ENCODE measurements at places on chromosomes 13 and 19.

GRCh38 chr19:42846597-42846996 is 32.9 kb downstream of the PSG1 start:
- no peak for DNase-seq

DNA sequence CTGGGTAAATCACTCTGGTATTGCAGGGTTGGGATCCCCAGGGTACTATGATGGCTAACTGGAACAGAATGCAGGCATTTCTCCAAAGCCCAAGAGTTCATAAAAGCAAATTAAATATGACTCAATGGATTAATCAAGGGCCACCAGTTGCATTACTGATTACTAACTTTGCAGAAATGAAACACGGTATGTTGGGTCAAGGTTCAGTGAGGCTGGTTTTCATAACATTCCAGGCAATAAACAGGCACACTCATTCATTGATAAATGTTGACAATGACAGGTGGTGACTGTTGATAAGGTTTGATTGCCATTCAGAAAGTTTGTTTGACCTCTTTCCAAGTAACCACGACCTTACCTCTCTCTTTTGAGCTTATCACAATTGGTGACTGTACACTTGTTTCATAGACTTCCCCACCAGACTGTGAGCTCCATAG is 506 bp upstream of the AP1M1 start:
- DNase-seq = no peak

GRCh38 chr19:3506384-3507340 is 551 bp downstream of the FZR1 start:
- DNase-seq = no peak

DNA sequence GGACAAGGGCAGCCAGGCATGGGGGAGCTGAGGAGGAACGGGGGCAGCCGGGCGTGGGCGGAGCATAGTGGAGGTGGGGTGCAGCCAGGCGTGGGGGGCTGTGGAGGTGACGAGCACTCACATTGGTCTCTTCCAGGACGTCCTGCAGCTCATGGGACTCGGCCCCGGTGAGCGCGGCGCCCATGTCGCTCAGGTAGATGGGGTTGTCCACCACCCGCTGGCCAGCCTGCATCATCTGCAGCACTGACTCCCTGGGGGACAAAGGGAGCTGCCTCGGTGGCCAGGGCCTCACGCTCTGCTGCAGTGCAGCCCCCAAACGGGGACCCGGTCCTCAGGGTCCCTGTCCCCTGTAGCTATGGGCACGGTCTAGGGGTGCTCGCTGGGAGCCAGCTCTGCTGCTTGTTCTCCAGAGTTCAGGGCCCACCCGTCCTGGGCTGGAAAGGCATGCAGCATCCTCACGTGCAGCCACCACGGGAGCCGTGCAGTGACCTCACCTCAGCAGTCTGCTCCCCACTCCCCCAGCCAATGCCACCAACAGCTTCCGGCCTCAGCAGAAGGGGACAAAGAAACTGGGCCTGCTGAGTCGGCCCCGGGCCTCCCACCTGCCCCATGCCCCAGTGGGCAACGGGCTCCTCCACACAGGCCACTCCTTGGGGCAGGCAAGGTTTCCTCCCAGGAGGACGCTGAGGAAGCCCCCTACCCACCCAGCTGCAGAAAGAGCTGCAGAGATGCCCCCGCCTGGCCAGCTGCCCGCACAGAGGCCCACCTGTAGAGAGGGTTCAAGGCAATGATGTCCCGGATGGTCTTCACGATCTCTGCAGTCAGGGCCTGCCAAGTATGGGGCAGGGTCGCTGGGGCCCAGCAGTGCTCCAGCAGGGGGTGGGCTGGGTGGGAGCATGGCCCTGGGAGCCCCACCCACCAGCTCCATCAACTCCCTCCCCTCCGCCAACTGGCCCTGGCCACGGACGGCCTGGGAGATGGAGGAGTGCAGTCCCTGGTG is 12.1 kb downstream of the LONP1 start:
- DNase-seq = no peak

GRCh38 chr19:47309608-47310007 is at the start of gene C5AR1:
C5AR1 (plus strand) TSS chr19:47309861; CDS start chr19:47309896, 35 bp downstream.
- DNase-seq = no peak

- no peak for DNase-seq
Measured at GRCh38 chr13:113849546-113849945, 14.3 kb downstream of the GAS6 start.

- DNase-seq = no peak
Measured at GRCh38 chr19:43723588-43723987, 7.7 kb downstream of the IRGC start.

DNA sequence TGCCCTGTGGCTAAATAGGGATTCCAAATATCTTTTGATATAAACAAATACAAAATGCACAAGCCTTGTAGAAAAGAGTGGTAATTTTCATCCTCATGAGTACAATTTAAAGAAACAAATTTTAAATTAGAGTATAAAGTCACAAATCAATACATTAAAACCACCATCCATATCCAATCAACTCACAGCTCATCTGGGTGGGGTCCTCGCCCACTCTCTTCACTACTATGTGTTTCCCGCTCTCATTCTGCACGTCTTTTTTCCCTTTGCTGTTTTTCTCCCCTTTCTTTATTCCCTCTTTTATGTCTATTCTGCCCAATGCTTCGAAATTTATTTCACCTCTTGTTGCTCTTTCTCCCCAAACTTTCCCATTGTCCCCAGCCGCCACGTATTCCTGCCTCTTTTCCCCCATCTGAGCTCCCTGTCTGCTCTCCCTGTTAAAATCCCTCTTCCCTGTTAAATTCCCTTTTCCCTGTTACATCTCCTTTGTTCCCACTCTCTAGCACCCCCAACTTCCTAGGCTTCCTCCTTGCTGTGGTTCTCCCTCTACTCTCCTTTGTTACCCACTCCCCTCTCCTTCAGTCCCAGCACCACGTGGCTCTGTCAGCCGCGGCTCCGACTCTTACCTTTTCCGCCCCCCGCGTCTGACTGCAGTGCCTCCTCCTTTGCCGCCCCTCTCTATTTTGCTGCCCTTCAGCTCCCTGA is 1.3 kb downstream of the ZNF616 start:
- no peak for DNase-seq

DNA sequence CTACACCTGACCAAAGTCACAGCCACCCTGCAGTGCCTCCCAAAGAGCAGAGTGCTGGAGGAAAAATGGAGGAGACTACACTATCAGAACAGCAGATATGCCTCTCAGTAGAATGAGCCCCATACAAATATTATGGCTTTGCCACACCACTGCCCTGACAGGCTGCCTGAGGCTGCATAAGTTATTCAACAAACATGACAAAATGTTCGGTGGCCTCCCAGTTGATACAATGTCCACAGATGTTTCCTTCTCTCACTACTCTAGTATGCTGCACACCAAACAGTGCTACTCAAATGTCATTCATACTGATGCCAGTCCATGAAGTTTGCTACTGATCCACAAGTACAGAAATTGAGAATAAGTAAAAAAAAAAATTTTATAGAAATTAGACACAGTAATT is 41.0 kb downstream of the N4BP2L2 start:
- no peak for DNase-seq

DNA sequence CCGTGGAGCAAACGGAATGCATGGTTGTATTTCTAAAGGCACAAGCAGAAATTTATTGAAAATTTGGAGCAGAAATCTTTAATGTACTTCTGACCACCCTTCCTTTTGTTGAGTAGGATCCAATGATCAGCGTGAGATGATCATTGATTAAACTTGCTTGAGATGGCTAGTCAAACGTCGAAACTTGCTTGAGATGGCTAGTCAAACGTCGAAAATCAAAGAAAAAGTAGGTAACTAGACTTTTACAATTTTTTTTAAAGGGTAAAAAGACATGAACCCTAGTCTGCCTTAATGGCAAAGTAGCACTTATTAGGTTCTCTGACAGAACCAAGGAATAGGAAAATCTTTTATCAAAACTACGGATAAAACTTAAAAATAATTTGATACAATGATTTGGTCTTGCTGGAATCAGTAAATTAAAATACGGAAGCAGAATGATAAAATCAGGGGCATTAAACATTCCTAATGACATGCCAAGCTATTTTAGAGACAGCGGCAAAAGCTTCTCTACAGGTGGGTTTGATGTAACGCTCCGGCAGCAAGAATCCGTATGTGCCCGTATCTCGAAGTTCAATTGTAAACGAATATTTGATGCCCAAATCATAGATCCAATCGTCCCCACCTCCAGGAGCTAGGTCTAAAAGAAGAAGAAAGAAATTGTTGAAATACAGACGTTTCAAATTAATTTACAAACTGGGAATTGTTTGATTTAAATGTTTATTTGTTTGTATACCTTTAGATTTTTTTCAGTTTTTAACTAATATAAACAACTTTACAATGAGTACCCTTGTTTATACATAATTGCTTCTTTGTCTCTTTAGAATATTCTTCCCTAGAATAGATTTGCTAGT is 841 bp upstream of the ZC3H13 start:
- no peak for DNase-seq

GRCh38 chr19:54451997-54452396 is 3.0 kb downstream of the LENG8 start:
- no peak for DNase-seq

GRCh38 chr13:65188721-65189120 is 2041.4 kb downstream of the PCDH9 start:
- DNase-seq = no peak

DNA sequence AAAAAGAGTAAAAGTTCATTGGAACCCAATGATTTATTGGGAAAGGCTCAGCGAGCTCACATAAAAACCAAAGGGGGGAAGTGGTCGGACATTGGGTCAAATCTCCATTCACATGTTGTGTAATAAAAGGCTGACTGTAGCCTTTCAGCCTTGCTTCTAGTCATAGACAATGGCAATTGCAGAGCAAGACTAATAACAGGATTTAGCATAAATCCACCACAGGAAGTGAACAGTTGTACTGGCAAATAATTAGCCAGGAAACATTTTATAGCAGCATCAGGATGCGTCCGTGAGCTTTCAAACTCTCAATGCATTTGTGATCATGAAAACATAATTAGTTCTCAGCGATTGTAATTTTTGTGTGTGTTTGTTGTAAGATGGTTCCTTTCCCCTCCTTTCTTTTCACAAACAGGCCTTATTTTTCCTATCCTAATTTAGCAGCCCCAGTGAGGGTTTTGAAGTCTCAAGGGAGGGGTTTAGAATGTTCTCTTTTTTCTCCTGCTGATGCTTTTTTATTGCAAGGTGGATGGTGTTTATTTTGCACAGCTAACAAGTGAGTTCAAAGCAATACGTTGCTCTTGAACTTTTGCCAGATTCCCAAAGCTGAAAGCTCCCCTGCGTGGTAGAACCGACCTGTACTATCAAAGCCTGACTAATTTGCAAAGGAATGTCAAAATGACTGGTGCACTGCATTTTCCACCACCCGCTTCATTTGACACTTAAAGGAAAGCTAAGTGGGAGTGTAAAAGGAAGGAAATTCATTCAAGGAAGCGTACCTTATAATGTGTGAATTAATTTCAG is 105.6 kb downstream of the SPRY2 start:
- no peak for DNase-seq

DNA sequence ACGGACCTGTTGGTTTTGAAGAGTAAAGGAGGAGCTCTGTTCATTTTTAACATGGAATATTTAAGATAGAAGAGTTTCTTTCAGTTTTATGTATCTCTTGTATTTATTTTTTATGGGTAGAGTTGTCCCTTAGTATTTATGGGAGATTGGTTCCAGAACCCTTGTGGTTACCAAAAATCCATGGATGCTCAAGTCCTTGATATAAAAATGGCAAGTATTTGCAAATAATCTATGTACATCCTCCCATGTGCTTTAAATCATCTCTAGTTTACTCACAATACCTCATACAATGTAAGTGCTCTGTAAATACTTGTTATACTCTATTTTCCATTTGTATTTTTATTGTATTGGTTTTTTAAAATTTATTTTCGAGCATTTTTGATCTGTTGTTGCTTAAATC is 63.1 kb downstream of the TM9SF2 start:
- no peak for DNase-seq

DNA sequence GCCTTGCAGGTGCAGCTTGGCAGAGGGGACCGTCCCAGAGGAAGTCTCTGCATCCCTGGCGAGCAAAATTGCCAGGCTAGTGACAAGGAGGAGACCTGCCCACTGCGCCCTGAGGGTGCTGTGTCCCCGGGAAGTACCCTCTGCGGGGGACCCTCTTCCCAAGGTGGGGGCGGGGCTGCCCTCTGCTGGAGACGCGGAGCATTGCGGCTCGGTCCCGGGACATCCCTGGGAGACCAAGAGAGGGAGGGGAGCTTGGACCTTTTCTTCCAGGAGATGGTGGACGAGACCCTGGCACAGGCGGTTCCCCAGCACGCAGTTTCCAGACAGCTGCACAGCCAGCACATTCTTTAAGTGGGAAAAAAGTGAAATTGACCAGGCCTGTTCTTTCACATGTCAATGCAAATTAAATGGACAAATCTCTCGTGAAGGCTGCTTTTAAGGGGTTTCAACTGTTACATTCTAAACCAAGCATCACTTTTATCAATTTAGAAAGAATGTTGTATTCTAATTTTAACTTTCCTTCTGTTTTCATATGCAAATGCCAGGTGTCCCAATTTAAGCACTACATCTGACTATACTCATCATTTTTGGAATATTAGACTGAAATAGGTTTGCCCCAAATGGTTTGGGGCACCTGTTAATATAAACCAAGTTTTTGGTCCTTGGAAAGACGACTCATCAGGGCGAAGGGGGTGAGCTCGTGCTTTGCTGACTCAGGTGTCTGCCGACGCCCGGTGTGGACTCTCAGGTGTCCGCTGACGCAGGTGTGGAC is 60.7 kb downstream of the MCF2L start:
- peak; percentile 30 for DNase-seq

- DNase-seq = no peak
Measured at GRCh38 chr19:1386945-1387683, 3.4 kb downstream of the NDUFS7 start.

- DNase-seq = no peak
Measured at GRCh38 chr19:4358709-4359626, 15.6 kb downstream of the MPND start.

DNA sequence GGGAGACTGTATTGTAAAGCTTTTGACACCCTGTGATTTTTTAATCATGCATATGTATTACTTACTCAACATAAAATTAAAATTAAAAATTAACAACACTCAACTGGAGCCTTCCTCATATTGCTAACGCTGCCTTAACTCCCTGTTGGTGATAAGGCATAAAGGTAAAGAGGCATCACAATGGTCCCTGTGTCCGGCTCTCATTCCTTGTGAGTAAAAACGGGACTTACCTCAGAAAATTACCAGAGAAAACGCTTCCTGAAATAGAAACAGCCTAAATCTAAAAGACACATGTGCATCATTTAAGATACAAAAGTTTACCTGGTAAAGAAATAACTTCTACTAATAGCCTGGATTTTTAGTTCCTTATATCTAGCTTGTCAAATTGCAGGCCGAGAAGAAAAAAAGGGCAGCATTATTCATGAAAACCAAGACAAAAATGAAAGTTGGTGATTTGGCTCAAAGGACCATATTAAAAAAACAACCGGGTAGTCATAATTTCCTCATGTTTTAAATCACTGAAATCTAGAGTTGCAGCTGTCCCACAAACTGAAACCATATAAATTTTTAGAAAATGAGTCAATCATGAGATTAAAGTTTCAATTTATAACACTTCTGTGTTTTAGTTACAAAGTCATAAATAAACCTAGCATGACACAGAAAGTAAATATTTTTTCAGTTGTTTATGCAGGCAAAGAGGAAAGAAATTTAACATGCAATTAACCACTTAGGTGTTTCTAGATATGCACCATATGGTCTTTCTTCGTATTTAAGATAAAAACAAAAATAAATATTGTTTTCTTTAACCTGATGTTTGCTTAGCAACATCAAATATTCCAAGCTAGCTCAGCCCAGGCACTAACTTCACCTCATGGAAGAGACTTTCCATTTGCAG is 94.7 kb downstream of the MIPEP start:
- DNase-seq = no peak

Data from stimulated activated CD4-positive, alpha-beta T cell treated with anti-CD3 and anti-CD28 coated beads, Interleukin-1b, Interleukin-23, amount 100 ng/mL, for 1 hour (primary cell).